Neural progenitor cell (in vitro differentiated cells): ENCODE measurements at places on chromosomes 7 and 10.

GRCh38 chr7:110548372-110548771 is 542.6 kb upstream of the LRRN3 start:
- no peak overlapping the region for H3K27ac ChIP-seq
- no peaks in the 10 kb centered on the region for H3K36me3 ChIP-seq
- DNase-seq = no peak
- no peaks in the 10 kb centered on the region for H3K4me1 ChIP-seq
- H3K4me3 ChIP-seq = no peak overlapping the region
- no peaks in the 10 kb centered on the region for H3K27me3 ChIP-seq

DNA sequence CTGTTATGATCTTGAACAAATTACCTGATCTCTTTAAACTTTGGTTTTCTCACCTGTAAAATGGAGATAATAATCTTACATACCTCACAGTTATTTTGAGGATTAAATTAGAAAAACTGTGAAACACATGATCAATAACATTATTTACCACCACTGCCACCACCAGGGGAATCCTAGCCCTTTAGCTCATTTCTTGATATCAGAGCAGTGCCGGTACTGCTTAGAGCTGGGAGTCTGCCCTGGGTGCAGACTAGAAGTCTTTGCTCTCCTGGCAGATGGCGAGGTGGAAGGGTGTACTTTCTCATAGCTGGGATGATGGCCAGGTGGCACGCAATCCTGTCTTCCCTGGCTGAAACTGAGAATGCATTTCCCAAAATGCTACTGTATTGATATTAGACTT is 12.7 kb upstream of the EFCAB10 start:
- H3K4me1 ChIP-seq = peaks cover 5% of the 10 kb centered on the region
- DNase-seq = no peak
- H3K27me3 ChIP-seq = no peaks in the 10 kb centered on the region
- H3K4me3 ChIP-seq = no peak overlapping the region
- H3K27ac ChIP-seq = no peak overlapping the region

DNA sequence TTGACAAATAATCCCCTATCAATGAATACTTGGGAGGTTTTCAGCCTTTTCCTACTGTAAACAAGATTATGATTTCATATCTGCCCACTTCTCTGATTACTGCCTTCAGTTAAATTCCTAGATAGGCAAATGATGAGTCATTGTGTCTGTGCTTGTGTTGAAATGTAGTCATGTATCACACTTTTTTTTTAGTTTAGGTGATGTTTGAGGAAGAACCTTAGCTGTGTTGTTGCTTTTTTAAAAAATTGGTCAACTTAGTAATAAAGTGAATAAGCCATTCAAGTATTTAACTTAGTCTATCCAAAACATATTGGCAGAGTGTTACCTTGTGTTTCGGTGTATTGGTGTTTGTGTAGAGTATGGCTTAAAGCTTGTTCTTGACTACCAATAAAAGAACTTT is 60.0 kb downstream of the WAC start:
- no peak for DNase-seq
- H3K4me1 ChIP-seq = no peaks in the 10 kb centered on the region
- H3K27me3 ChIP-seq = no peaks in the 10 kb centered on the region
- H3K27ac ChIP-seq = no peak overlapping the region
- peaks cover 36% of the 10 kb centered on the region for H3K36me3 ChIP-seq

DNA sequence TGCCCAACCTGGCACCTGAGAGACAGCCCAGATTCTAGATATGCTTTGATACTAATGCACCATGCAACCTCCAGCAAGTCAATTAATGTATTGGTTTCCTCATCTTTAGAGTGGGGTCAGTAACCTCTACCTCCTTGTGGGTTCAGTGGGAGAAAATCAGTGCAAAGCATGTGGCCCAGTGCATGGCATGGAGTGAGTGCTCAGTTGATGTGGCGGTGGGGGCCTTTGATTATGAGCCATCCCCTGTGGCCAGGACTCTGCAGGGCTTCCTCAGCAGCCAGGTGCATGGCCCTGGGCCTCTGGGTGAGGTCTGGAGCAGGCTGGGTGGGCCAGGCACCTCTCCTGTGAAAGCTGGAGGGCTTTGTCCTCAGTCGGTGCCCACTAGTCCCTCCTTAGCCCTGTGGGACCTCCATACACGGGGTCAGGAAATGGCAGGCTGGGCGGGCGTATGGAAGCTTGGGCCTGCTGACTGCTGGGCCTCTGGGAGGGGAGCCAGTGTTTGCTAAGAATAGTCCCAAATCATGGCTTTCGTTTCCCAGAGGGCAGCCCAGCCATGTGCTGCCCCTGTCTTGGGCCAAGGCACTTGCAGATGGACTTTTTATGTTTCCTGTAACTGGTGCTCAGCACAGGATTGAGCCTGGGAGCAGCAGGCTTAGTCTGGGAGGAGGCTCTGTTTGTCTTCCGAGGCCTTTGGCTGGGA is 3.4 kb downstream of the PALD1 start:
- H3K4me3 ChIP-seq = no peak overlapping the region
- peaks cover 15% of the 10 kb centered on the region for H3K4me1 ChIP-seq
- DNase-seq = no peak
- no peak overlapping the region for H3K27ac ChIP-seq

DNA sequence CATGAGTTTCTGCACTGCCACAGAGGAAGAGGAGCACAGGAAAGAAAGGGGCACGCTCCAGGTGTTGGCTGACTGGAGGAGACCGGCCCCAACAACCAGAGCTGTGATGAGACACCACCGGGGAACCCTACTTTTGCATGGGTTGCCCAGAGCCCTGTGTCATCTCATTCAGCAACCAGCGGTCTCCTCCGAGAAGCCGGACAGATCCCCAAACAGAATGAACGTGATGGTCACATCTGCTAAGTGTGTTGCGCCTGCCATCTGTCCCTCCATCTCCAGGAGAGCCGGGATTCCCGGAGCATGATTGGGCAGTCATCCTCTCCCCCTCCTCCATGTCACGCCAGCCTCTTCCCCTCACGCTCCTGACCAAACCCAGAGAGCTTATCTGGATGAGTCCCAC is 22.9 kb downstream of the PARP12 start:
- no peaks in the 10 kb centered on the region for H3K27me3 ChIP-seq
- no peak overlapping the region for H3K27ac ChIP-seq
- no peaks in the 10 kb centered on the region for H3K36me3 ChIP-seq
- H3K4me3 ChIP-seq = no peak overlapping the region
- no peak for DNase-seq
- H3K4me1 ChIP-seq = no peaks in the 10 kb centered on the region

GRCh38 chr10:100020886-100021253 is 11.1 kb upstream of the DNMBP start:
- H3K4me3 ChIP-seq = no peak overlapping the region
- no peak for DNase-seq
- peaks cover 18% of the 10 kb centered on the region for H3K4me1 ChIP-seq
- no peaks in the 10 kb centered on the region for H3K36me3 ChIP-seq
- no peaks in the 10 kb centered on the region for H3K27me3 ChIP-seq

GRCh38 chr10:77959384-77959783 is 32.8 kb upstream of the DLG5 start:
- DNase-seq = no peak
- H3K4me3 ChIP-seq = no peak overlapping the region
- no peaks in the 10 kb centered on the region for H3K36me3 ChIP-seq
